ENCODE measurements at places on chromosomes 5 and 9.

GRCh38 chr9:77019236-77019925 lies at the start of gene FOXB2:
FOXB2 (plus strand) TSS chr9:77019655; CDS start chr9:77019655, 0 bp downstream.
- DNase-seq, result no peak

DNA sequence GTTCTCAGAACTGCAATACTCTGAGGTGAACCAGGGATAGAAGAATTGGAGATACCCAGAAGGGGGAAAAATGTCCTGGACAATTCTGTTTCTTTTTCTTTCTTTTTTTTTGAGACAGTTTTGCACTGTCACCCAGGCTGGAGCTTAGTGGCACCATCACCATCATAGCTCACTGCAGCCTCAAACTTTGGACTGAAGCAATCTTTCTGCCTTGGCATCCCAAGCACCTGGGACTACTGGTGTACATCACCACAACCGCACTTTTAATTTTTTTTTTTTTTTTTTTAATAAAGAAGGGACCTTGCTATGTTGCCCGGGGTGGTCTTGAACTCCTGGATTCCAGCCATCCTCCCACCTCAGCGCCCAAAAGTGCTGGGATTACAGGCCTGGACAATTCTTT lies 1.9 kb downstream of the EMB start:
- no peak for DNase-seq

DNA sequence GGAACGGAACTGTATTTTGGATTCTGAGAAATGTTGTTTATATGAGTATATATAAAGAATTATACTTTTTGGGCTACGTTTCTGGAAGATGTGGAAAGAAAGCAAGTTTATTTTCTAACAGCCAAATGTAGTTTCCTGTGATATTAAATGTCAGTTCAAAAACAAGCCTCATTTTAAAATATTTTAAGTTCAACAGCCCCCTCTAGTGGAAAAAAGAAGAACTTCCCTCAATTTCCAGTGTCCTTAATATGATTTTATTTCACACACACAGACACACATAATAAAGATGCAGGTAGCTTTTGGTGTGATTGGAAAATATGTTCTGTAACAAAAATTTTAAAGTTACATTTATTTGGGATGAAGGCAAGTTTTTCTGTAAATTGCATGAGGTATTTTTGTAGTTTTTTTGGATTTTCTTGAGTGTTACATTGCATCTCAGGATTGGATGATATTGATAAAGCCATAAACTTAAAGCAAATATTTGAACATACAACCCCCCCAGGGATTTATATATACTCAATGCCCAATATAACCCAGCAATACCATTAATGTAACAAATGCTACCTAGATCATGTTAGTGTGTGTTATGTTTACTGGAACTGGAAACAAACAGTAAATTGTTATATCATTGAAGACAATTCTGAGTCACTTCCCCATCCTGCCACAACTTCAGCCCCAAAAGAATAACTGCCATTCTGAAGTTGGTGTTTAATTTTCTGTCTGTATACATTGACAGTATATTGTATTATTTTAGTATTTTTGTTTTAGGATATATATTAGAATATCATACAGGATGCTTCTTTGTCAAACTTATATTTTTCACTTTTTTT lies 54.0 kb downstream of the CCDC171 start:
- DNase-seq, result no peak

GRCh38 chr5:78747055-78747454 lies 98.5 kb upstream of the LHFPL2 start:
- no peak for DNase-seq

DNA sequence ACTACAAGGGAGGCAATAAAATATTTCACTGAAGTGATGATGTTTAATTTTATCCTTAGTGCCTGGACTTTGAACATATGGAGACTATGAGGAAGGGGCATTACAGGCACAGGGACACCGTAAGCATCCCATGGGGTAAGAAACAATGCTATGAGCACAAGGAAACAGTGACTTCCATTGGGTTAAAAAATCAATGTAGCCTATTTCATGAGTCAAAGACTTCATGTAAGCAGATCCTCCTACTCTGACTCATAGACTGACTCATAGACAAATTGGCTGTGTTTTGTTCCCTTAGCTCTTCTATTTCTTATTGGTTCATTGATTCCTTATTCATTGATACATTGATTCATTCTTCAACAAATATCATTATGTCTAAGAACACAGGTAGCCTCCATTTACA lies 351.0 kb downstream of the PRELID2 start:
- no peak for DNase-seq

- no peak for DNase-seq
These were observed 142.9 kb upstream of the SLC30A5 start for GRCh38 chr5:68950930-68951329.

DNA sequence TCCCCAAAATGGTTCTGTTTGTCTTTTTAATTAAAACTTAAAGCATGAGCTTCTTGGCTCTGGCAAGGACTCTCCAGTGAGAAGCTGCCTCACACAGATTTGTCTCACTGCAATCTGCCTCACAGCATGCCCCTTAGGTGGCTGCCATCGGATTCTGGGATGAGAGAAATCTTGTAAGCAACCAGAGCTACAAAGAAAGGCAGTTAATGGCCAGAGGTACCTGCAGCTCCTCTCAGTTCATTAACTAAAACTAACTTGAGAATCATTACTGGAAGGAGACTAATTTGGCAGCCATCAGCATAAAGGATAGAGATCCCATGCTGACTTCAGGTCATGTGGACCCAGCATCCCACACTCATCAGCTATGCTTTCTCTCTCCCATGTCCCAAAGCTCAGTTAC lies 220.6 kb upstream of the DMAC1 start:
- no peak for DNase-seq

DNA sequence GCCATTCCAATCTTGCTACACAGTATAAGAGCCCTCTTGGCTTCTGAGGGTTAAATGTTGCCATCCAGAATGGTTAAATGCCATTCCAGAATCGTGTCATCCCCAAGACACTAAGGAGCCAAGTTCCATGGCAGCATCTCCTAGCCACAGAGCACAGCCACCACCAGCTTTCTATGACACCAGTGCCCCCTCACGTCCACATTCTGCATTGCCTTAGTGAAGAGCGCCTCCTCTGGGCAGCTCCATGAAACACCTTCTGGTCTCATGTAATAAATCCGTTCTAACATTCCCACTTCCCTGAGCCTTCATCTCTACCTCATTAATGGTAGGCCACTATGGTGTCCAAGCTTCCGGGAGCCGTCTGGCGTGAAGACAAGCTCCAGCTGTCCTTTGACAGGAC lies 12.4 kb downstream of the CBY3 start:
- peak; percentile 28 for DNase-seq

DNA sequence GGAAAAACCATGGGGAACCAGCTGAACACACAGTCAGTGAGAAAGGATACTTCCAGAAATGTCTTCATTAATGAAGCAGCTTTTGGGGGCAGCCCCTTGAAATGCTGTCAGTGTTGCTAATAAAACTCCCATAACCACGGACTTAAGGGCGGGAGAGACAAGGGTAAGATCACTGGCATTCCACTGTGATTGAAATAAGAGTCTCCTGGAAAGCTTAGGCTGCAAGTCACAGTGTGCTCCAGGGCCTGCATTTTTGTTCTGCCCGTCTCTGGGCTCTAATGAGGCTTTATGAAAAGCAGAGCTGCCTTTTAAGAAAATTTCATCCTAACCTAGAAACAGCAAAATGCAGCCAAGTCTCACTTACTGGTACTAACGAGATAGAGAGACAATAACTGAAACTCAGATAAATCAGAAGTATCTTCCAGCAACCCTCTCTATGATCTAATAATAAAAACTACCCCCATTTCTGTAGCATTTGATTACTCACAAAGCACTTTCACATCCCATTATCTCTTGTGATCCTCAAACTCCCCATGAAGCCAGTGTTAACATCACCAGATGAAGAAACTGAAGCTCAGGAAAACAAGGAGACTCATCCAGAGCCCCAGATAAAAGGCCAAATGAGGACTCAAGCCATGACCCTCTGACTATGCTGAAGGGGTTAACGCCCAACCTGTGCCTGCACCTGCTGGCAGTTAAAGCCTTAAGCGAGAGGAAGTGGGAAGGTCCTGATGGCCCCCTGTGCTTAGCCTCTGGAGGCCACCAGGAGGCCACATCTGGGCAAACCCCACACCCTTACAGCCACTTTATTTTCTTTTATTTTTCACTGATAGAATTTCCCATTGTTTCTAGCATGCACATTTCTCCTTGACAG lies 37.5 kb downstream of the SPOCK1 start:
- no peak for DNase-seq

Data from left colon (tissue), 2 donors.